ENCODE measurements at places on chromosomes 13 and 19.

GRCh38 chr13:72839831-72840426 is 58.0 kb downstream of the PIBF1 start:
- peak; percentile 30 for DNase-seq

DNA sequence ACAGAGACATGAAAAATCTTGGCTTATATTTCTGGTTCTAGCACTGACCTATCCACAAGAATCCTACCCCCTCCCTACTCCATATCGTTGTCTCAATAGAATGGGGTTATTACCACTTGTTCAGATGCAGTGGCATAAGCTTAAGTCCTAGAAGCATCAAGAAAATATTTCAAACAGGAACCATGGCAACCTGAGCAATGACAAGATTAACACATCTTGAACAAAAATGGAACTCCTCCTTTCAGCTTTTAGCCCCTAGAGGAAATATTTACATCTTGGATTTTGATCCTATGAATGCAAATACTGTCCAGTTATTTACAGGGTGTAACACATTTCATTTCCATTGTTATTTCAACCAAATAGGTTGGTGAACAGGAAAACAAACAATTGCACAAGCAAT is 46.1 kb upstream of the TSC22D1 start:
- no peak for DNase-seq

- no peak for DNase-seq
Observed at GRCh38 chr19:3396881-3397265, 30.5 kb downstream of the NFIC start.

- DNase-seq, result no peak
Observed at GRCh38 chr13:48160606-48161278, 65.8 kb upstream of the MED4 start.

DNA sequence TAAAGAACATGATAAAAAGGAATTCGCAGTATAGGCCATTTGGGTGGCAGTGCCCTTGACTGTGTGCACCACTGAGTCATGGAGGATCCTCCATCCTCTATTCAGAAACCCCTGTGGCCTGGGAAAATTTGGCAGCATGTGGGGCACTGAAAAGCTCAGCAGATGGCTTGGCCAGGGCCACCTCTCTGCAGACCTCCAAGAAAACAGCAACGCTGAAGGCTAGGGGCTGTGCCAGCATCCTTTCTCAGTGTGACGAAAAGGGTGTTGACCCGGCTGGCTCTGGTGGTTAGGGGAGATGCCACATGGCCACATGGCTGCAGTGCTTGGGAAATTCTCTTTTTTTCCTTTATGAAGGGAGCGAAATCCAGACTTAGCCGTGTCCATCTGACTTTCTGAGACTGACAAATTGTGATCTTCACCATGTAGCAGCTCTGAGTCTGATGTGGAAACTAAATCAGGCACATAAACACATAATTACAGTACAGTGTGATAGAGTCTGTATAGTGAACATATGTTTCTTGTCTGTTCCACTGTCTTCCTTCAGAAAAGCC is 178.0 kb downstream of the KCTD12 start:
- no peak for DNase-seq

DNA sequence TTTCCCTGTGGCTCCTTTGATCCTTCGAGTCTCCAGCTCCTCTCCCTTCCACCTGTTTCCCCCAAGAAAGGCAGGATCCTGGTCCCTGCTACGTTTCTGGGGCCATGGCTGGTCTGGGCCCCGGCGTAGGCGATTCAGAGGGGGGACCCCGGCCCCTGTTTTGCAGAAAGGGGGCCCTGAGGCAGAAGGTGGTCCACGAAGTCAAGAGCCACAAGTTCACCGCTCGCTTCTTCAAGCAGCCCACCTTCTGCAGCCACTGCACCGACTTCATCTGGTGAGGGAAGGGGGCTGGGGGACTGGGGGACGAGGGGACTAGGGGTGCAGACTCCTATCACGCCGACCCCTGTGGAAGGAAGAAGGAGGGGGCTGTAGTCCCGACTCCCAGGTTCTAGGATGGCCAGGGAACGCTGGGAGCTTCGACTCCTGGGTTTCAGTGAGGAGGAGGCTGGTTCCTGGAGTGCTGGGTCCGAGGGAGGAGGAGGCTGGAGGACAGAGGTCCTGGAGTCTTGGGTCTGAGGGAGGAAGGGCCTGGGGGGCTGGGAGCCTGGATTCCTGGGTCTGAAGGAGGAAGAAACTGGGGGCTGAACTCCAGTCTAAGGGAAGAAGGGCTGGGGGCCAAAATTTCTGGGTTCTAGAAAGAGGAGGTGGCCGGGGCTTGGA is 524 bp downstream of the PRKCG start:
- DNase-seq, result no peak

- DNase-seq, result no peak
Observed at GRCh38 chr13:45807520-45808099, 43.9 kb downstream of the SIAH3 start.

GRCh38 chr19:41604831-41605230 is 22.0 kb downstream of the CEACAM4 start:
- no peak for DNase-seq

- no peak for DNase-seq
Observed at GRCh38 chr13:26584713-26585112, 27.2 kb downstream of the WASF3 start.

- no peak for DNase-seq
Observed at GRCh38 chr13:102586615-102587014, 10.2 kb upstream of the TPP2 start.

GRCh38 chr13:35499676-35500075 is 23.2 kb upstream of the MAB21L1 start:
- DNase-seq, result no peak

- no peak for DNase-seq
Observed at GRCh38 chr13:72113931-72114330, 246.9 kb upstream of the DACH1 start.

- no peak for DNase-seq
Observed at GRCh38 chr13:75763512-75763911, 127.4 kb downstream of the LMO7 start.

GRCh38 chr13:27281420-27281819 is 10.8 kb downstream of the RASL11A start:
- DNase-seq, result no peak

GRCh38 chr19:17500447-17501198 is 10.8 kb upstream of the PGLS start:
- no peak for DNase-seq

DNA sequence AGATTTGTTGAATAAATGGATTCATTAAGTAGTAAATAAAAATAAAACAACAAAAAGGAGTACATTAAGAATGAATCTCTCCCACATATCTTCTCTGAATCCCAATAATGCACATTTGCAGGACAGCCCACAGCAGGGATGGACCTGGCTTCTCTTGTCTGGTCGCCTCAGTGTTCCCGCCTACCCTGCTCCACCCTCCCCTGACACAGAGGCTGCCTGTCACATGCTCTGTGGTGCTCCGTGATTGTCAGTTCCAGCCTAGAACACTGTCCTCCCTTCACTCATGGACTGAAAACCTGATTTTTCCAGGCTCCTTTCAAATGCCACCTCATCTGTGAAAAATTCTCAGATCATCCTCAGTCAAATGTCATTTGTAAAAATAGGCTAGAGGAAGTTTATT is 94.5 kb upstream of the GPR12 start:
- no peak for DNase-seq

DNA sequence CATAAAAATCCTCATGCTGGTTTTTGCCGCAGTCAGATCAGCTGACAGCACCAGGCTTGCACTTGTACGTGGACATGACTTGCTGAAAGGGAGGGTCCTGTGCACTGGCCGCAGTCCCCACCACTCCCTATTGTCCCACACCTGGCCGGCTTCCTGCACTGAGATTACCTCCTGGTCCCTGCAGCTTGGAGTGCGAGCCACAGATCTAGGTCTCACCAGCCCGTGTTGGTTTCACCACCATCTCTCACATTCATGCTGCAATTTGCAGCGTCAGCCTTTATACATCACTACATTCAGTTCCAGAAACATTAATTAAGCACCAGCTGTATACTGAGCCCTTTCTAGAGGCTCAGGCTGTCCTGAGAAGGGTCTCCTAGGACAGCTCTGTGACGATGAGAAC is 15.0 kb upstream of the CD22 start:
- DNase-seq, result no peak

DNA sequence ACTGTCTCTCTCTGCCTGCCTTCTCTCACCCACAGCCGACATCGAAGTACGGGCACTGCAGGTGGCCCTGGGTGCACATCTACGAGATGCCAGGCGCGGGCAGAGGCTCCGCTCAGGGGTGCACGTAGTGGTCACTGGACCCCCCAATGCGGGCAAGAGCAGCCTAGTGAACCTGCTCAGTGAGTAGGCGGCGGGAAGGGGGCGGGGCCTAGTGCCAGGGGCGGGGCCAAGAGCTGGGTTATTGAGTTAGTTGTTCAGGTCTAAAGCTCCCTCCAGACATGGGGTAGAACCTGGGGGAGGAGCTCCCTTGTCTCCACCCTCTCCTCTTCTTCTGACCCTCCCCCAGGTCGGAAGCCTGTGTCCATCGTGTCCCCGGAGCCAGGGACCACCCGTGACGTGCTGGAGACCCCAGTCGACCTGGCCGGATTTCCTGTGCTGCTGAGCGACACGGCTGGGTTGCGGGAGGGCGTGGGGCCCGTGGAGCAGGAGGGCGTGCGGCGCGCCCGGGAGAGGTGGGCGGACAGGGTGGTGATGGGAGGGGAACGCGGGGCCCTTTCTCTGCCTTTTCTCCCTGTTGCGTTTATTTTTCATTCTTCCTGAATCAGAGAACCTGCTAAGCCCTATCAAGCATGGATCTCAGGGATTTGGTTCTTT is 1.9 kb downstream of the GTPBP3 start:
- DNase-seq, result peak; percentile 60

DNA sequence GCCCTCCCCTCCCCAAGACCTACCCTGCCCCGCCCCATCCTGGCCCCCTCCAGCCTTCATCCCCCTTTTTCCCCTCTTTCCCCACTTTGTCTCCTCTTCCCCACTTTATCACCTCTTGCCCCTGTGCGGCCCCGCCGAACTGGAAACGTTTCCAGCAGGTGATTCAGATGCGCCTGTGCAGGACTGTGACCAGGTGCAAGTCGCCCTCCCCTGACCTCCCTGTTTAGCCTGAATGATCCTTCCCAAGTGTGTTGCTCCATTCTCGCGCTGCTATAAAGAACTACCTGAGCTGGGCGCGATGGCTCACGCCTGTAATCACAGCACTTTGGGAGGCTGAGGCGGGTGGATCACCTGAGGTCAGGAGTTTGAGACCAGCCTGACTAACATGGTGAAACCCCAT is 25.9 kb downstream of the ZNF791 start:
- DNase-seq, result no peak

GRCh38 chr13:30998136-30999088 is 66.0 kb downstream of the TEX26 start:
- no peak for DNase-seq

- no peak for DNase-seq
Observed at GRCh38 chr19:43610493-43610892, 1.4 kb upstream of the SRRM5 start.

DNA sequence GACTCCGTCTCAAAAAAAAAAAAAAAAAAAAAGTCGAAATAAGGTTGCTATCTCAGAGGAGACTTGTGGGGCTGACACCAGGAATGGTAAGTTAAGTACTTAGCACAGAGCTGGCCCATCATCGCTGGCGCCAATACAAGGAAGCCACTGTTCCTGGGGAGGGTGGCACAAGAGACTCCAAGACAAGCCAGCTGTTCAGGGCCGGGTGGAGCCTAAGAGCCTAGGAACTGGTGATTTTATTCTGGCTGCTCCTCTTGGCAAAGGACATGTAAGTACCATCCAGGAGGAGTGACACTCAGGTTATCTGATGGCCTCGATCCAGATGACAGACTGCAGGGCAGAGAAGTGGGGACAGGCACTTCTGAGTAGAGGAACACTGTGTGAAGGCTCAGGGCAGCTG is 3.8 kb downstream of the ELOF1 start:
- no peak for DNase-seq

GRCh38 chr13:43329702-43330101 is 306.3 kb downstream of the DNAJC15 start:
- DNase-seq, result no peak

DNA sequence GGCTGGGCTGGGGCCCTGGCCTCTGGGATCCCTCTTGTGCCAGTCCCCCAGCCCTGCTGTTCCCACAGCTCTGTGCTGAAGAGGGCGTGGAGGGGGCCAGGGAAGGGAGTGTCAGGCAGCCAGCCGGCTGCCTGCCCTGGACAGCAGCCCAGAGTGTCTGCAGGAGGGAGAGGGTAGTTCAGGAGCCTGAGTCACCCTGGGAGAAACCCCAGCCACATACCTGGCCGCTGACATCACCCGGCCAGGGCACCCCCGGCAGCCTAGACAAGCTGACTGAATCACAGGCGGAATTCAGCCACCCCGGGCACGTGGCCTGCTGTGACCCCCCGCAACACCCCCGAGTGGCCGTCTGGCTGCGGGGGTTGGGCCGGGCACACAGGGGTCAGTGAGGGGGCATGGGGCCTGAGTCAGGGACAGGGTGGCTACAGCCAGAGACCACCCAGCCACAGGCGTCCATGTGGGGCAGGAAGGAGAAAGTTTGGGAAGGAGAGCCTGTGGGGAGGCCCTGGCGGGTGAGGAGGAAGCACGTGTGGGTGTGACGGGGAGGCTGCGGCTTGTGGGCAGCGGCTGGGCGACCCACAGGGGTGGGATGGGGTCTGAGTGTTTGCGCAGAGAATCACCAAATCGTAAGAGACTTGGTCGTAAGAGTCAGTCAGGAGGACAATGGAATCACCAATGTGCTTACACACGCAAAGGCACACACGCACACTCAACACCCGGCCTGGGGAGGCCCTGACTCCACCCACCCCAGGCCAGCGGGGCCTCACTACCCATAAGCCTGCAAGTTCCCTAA is 11.9 kb upstream of the FOSB start:
- DNase-seq, result peak; percentile 32

DNA sequence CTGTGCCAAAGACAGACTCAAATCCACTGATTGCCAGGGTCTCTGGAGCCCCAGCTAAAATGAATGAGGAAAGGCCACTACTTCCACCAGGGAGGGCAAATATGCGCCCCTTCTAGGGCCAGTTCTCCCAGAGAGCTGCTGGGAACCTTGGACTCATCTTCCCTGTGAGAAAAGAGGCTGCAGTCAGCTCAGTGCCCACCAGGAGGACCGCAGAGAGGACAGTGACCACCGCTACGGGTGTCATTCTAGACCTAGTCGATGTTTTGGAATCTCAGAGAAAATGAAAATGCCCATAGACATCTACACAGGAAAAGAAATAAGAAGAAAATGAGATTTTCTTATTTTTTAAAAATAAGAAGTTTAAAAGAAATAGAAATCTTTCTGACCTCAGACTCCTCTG is 235.1 kb downstream of the UQCRFS1 start:
- no peak for DNase-seq

GRCh38 chr13:97758317-97758716 is 195.2 kb upstream of the IPO5 start:
- no peak for DNase-seq

DNA sequence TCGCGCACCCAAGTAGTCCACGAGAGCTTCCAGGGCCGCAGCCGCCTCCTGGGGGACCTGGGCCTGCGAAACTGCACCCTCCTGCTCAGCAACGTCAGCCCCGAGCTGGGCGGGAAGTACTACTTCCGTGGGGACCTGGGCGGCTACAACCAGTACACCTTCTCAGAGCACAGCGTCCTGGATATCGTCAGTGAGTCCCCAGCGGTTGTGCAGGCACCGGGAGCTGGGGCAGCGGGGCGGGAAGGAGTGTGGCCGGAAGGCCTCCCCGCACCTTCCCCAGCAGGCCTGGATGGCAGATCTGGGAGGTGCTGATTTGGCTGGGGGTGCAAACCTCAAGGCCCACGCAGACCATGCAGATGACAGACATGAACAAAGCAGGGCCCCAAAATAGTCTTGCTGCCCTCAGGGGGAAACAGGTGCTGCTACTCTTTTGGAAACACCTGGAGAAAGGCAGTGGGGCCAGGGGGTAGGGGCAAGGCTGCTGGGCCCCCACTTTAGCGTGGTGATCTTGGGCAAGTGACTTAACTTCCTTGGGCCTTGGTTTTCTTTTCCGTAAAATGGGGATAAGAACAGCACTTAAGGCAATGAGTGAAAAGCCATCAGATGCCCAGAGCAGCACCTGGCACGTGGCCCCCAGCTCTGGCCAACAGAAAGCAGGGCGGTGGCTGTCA is 4.0 kb downstream of the MAG start:
- DNase-seq, result peak; percentile 19

All from stimulated activated CD4-positive, alpha-beta T cell treated with anti-CD3 and anti-CD28 coated beads, Interleukin-12 subunit alpha, Interleukin-12 subunit beta, amount 100 ng/mL, for 4 hours (primary cell).